Kidney (tissue), 22 donors: ENCODE measurements at places on chromosomes 1 and 21. TPM values are rescaled to one million over a fixed set of nuclear protein-coding genes. Genes with fewer than 3 reads are reported as not detected.

ATP1A4 gene
- total RNA-seq = 0.19 TPM

HEYL gene
- total RNA-seq = 32.8 TPM

ETV3L gene
- total RNA-seq = not detected

AMPD1 gene
- total RNA-seq = 1.5 TPM

SELENBP1 gene
- 50.0 TPM for total RNA-seq

ESRRG gene
- total RNA-seq = 25.3 TPM

PHLDA3 gene
- 25.6 TPM for total RNA-seq

S100A7A gene
- total RNA-seq = not detected

NTMT2 gene
- total RNA-seq = not detected

TMPRSS3 gene
- total RNA-seq = 15.4 TPM

ZNF683 gene
- total RNA-seq = 0.25 TPM

MASP2 gene
- total RNA-seq = not detected

AVPR1B gene
- total RNA-seq = 0.69 TPM

BATF3 gene
- 6.5 TPM for total RNA-seq

MYCL gene
- total RNA-seq = 4.2 TPM

SIM2 gene
- total RNA-seq = 71.3 TPM

SLC2A5 gene
- total RNA-seq = 6.4 TPM

UTS2 gene
- total RNA-seq = 0.72 TPM

HSPA6 gene
- 5.5 TPM for total RNA-seq

FLG2 gene
- total RNA-seq = not detected

STMN1 gene
- total RNA-seq = 50.4 TPM

PLA2G4A gene
- total RNA-seq = 8.4 TPM

UMODL1 gene
- total RNA-seq = not detected

RPS27 gene
- total RNA-seq = 1,447 TPM

DRAXIN gene
- total RNA-seq = 0.28 TPM

HAO2 gene
- total RNA-seq = 1.9 TPM

RASAL2 gene
- total RNA-seq = 26.5 TPM

FAM131C gene
- total RNA-seq = 5.0 TPM

GUCA2B gene
- not detected for total RNA-seq

CD164L2 gene
- total RNA-seq = 0.63 TPM

SLC25A34 gene
- total RNA-seq = 1.5 TPM

DISP1 gene
- 17.5 TPM for total RNA-seq

LCE1C gene
- total RNA-seq = not detected

OR2AK2 gene
- total RNA-seq = not detected

OR2T11 gene
- total RNA-seq = 0.57 TPM

HIVEP3 gene
- 11.0 TPM for total RNA-seq

PLEKHG5 gene
- total RNA-seq = 14.0 TPM

ATF3 gene
- 12.8 TPM for total RNA-seq

MTARC1 gene
- 11.0 TPM for total RNA-seq

SLC9C2 gene
- 0.72 TPM for total RNA-seq

AADACL3 gene
- total RNA-seq = not detected

CD5L gene
- total RNA-seq = 0.19 TPM

ARMH1 gene
- total RNA-seq = 3.9 TPM

TLCD4 gene
- total RNA-seq = 7.1 TPM
